Stimulated activated CD4-positive, alpha-beta T cell treated with anti-CD3 and anti-CD28 coated beads, Interleukin-15, amount 100 ng/mL, for 24 hours (primary cell): ENCODE measurements at places on chromosomes 5 and 9.

DNA sequence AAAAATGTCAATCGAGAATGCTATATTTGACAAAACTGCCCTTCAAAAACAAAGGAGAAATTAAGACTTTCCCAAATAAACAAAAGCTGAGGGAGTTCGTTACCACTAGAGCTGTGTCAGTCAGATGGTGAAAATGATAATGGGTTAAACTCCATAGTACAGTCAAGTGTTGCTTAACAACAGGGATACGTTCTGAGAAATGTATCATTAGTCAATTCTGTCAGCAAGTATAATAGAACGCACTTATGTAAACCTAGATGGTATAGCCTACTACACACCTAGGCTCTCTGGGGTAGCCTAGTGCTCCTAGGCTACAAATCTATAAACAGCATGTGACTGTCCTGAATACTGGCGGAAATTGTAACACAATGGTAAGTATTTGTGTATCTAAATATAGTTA lies 138.7 kb downstream of the DRD1 start:
- no peak for DNase-seq

GRCh38 chr9:72685911-72686310 lies 164.5 kb downstream of the TMC1 start:
- DNase-seq, result no peak

GRCh38 chr9:88837731-88838130 lies 153.5 kb upstream of the S1PR3 start:
- DNase-seq, result no peak

DNA sequence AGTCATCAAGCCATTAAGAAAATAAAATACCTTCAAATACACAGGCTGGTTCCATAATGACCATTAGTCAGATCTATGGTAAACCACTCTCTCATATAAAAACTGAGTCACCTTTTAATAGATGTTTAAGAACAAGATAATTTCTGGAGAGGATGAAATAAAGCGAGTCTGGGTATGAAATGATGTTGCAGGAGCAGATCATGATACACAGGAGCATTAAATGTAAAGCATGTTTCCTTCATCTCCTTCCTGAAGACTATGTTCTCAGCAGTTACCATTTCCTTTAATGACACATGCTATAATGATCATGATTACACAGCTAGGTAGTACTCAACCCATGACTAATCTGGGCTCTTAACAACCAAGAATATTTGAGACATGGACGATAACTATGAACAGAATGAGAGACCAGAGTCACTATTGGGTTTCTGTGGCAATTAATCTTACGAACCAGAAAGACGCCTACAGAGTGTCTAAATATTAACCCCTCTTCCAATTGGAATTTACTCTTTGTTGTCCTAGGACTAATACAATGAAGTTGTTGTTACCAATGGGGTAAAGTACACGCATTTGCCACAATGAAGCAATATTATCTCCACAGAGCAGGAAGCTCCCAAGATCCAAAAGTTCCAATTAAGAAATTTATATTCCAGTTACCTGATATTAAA lies 105.6 kb downstream of the NR6A1 start:
- DNase-seq, result no peak

GRCh38 chr5:175133185-175133584 lies 310.8 kb downstream of the DRD1 start:
- no peak for DNase-seq

- peak; percentile 54 for DNase-seq
Measured at GRCh38 chr9:95336281-95336680, 18.8 kb upstream of the FANCC start.

- DNase-seq, result no peak
Measured at GRCh38 chr5:58183786-58184085, 276.1 kb downstream of the PLK2 start.

- no peak for DNase-seq
Measured at GRCh38 chr9:10251490-10251889, 361.3 kb downstream of the PTPRD start.
